ENCODE measurements at places on chromosomes 1 and 21.
A peak's percentile ranks its signal among the peaks of the same experiment; 100 is the strongest.

DNA sequence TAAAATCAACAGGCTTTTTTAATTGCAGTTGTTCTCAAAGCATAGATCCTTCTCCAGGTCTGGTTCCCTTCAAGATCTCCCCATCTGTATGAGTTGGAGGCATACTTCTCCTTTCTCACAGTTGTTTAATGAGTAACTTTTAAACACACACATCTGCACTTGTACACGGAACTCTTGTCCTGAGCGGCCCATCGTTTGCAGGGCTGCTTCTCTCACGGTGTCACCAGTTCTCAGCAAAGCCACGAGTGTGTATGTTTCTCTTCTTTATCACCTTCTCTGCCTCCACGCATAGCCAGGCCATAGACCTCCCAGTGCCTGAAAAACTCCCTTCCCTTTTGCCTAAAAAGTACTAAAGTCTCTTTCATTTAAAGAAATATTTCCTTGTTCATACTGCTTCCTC is 68.7 kb upstream of the ROR1 start:
- DNase-seq, result no peak

GRCh38 chr1:13597166-13597565 is 13.5 kb downstream of the PDPN start:
- no peak for DNase-seq

DNA sequence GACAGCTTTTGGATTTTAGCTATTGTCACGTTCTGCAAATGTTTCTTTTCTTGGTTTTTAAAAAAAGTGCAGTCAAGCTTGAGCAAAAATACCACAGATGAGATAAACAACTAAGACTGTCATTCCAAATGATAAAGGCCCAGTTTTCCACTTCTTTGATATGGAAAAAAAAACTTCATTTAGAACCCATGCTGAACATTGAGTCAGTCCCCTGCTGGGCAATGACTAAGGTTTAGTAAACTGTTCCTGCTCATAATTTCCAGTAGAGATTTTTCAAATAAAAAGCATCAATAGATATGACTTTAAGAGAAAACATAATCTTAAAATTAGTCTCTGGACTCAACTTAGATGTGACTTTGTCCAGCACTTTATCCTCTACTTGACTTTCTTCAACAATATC is 167.9 kb upstream of the C8B start:
- DNase-seq, result no peak

GRCh38 chr1:204340081-204340889 is 19.4 kb downstream of the PLEKHA6 start:
- no peak for DNase-seq

- DNase-seq, result no peak
These were observed 92.9 kb upstream of the FGGY start for GRCh38 chr1:59204001-59204400.

DNA sequence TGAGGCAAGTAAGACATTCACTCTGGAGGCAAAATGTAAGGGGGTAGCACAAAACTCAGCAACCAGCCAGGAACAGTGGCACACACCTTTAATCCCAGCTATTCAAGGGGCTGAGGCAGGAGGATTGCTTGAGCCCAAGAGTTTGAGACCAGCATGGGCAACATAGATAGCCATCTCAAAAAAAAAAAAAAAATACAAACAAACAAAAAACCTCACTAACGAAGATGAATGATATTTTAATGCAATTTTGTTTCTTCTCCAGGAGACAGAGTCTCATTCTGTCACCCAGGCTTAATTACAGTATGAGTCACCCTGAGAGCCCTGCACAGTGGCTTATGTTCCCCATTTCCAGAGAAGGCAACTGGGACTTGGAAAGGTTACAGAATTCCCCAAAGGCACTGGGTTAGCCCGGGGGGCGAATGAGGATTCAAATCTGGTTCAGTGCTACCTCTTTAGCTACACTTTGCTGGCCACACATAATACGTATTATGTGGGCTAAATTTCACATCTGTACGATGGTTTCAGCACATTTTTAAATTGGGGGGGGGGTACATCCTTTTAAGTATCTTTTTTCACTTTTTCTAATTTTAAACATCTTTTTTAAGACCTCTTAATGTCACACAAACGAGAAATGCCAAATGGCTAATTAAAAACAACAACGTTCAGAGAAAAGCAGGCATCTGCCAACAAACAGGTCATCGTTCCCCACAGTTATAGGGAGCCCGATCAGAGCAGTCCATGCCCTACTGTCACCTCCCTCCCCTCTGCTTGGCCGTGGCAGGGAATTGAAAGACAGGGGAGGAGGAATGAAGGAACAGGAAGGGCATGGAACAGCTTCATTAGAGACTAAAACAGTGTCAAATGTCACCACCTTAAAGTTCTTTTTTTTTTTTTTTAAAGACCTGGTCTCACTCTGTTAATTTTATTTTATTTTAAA is 3.5 kb downstream of the CELA2A start:
- no peak for DNase-seq

DNA sequence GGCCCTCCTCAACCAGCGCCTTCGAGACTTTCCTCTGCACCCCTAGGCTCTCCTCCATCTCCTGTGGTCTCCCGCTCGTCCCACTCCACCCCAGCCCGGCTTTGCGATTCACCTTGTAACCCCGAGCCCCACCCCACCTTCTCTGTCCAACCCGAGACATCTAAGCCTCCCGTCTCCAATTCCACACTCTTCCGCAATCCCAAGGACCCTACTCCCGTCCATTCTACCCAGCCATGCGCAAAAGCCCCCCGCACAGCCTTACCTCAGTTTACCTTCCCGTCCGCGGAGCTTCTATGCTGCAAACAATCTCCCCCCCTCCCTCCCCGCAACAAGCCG is 174 bp downstream of the SH3BP5L start:
- no peak for DNase-seq

- no peak for DNase-seq
These were observed 703.1 kb downstream of the ADGRL2 start for GRCh38 chr1:82503822-82504221.

GRCh38 chr1:226764533-226764932 is 25.5 kb upstream of the ITPKB start:
- DNase-seq, result no peak

DNA sequence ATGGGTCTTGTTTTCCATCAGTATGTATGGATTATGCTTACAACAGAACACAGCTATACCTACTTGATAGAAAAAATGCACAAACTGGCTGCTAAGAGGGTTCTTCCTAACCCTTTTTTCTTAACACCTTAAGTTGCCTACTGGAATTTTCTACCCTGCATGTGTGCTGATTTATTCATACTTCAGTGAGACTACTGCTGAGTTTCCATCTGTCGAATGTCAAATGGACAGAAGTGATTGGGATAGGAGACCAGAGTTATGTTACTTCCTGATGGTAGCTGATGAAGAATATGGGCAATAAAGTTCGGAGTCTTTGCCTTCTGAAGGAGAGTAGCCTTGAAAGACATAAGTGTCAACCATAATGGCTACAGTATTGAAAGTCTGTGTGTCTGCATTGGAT is 6.5 kb upstream of the DNM3 start:
- DNase-seq, result no peak

- no peak for DNase-seq
These were observed 6.4 kb downstream of the CNR2 start for GRCh38 chr1:23906731-23907130.

GRCh38 chr1:79797487-79797886 is 791.0 kb upstream of the ADGRL4 start:
- no peak for DNase-seq

- DNase-seq, result peak; percentile 29
These were observed 127.7 kb upstream of the COL6A1 start for GRCh38 chr21:45853703-45854342.

All from ecto neural progenitor cell (in vitro differentiated cells).